ENCODE measurements at places on chromosomes 6 and 20.
A peak's percentile ranks its signal among the peaks of the same experiment; 100 is the strongest.

DNA sequence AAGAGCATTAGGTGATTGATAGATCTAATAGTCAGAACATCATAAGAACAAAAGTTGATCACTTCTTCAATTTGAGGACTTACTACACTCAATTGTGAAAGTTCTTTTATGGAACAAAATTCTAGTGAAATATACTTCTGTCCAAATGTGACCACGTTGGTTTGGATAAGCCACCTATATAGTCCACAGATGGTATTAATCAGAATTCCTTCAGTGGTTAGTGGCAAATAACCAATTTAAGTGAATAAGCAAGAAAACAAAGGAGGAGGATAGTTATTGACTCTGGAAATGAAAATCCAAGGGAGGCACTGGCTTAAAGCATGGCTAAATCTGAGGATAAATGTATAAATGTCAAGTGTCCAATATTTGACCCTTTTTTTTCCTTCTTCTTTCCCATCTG is 268.5 kb upstream of the MARCKS start:
- no peak for DNase-seq

DNA sequence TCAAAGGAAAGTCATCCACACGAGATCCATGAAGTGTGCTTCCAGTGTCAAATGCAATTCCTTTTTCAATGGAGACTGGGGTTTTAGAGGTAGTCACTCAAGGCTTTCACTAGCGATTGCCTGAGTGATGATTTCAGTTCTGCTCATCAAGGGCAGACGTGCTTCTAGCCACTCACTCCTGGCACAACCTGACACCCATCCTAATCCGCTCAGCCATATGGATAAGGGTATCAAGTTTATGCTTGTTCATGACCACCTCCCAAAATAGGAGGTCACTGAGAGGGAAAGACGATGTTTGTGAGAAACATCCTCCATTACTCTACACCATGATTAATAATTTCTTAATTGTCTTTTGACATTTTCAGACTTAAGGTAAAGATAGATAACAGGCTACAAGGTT is 91.3 kb upstream of the HEY2 start:
- no peak for DNase-seq

- DNase-seq, result no peak
These were observed 945 bp downstream of the PHF10 start for GRCh38 chr6:169723200-169723909.

DNA sequence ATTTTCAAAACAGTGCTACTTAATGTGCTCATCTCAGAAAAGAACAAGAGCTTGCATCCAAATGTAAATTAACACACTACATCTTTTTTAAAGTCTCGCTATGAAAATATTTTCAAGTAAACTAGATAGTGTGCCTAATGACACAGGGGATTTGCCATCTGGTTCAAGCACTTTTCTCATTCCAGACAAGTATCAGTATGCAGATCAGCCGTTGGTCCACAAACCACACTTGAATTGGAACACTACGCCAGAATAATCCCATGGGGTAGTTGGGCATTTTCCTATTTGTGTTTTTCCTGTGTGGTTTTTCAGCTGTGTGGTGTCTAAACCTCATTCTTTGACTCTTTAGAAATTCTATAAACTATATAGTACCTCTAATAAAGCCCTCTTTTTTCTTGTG is 256.2 kb downstream of the EPHA7 start:
- no peak for DNase-seq

- no peak for DNase-seq
These were observed 19.8 kb upstream of the SMIM28 start for GRCh38 chr6:138357928-138358327.

GRCh38 chr20:32067234-32067821 is 15.3 kb downstream of the HCK start:
- no peak for DNase-seq

- DNase-seq, result no peak
These were observed 553.2 kb downstream of the CD83 start for GRCh38 chr6:14670806-14671205.

- DNase-seq, result no peak
These were observed 260.0 kb downstream of the C6orf118 start for GRCh38 chr6:165049362-165049761.

DNA sequence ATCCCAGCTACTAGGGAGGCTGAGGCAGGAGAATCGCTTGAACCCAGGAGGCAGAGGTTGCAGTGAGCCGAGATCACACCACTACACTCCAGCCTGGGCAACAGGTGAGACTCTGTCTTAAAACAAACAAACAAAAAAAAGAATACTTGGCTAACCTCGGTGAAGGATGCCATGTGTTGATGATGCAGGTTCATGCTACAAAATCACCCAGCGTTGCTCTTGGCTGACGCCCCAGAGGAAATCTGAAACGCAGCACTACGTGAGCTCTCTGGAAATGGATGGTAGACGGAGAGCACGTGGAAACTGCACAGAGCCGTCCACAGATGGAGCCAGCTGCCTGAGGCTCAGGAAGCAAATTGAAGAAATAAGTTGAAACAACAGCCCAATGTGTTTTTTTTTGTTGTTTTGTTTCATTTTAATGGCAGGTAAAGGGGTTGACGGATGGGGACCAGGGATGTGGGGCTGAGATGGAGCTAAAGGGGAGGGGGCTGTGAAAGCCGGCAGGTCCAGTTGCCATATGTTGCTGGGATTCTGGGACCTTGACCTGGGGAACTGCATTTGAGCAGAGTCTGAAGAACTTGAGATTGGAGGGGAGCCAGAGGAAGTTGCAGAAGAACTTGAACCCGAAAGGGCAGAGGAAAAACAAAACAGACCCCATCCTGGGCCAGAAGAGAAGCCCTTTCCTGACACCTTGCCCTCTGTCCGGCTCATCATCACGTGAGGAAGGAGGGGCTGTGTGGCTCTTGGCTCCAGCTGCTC is 12.8 kb upstream of the MANBAL start:
- no peak for DNase-seq

GRCh38 chr6:109008537-109009235 is 86.0 kb downstream of the SESN1 start:
- peak; percentile 45 for DNase-seq

- DNase-seq, result no peak
These were observed 25.1 kb upstream of the FAM8A1 start for GRCh38 chr6:17574866-17575560.

- no peak for DNase-seq
These were observed 3.5 kb upstream of the EPB41L1 start for GRCh38 chr20:36150847-36151539.

DNA sequence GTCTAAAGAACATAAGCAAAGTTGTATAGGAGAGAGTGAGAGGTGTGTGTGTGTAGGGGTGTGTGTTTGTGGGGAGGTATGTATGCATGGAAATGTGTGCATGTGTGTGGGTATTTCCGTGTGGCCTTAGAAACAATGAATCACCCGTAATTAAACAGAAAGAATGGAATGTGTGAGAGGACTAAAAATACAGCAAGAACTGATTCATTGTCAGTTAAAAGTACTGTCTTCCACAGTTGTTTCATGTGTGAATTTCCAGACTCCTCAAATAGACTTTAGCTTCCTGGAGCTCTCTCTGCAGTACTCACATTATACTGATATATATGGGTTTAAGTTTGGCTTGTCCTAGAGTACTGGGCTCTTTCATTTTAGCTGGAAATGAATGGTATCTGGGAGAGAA is 145.7 kb downstream of the RIMS1 start:
- DNase-seq, result no peak

DNA sequence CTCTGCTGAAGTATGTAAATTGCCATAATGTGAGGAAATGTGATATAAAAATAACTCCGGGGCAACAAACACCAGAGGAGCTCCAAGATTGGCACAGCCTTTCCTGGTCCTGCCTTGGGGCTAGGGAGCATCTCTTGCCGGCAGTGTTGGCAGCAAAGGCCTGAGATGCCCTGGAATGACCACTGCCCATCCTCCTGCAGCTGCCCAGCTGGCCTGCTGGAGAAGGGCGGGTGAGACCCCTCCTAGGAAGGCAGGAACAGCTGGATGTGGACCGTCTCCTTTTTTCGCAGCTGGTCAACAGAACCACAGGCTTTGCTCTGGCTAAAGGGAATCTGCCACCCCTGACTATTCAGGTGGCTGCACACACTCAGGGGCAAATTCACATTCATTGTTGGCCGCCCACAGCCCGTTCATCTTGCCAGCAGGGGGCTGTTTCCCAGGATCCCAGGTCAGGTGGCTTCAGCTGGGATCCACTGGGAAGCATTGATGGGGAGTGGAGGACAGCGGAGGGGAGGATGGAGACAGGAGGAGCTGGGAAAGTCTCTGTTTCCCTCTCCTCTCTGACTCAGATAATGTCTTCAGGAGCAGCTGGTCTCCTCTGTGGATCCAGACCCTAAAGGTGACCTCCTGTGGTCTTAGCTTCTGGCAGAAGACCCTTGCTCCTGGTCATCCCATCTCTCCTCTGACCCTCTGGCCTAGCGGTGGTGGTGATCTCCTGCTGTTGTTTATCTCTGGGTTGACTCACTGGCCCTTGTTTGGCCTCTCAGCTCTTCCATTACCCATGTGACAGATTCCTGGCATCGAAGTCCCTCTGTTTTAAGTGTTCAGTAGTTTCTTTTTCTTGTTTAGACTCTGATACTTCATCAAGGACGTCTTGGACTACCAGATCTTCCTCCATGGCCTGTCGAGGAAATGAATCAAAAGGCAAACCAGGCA is 336.7 kb downstream of the DHX35 start:
- DNase-seq, result no peak

- DNase-seq, result no peak
These were observed 1.9 kb downstream of the MRPS18B start for GRCh38 chr6:30619561-30619960.

DNA sequence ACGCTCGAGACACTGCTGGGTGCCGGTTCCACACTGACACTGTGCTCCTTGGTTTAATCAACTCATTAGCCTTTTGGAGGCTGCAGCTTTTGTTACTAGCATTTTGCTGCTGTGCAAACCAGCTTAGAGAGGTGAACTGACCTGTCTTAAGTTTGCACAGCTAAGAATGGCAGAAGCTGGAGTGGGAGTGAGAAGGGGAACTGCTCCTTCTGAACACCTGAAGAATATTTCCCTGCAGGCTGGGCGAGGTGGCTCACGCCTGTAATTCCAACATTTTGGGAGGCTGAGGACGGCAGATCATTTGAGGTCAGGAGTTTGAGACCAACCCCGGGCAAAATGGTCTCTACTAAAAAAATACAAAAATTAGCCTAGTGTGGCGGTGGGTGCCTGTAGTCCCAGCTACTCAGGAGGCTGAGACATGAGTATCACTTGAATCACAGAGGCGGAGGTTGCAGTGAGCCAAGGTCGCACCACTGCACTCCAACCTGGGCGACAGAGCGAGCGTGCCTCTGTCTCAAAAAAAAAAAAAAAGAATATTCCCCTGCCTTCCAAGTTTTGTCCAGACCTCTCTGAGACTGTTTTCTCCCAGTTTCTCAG is 5.0 kb downstream of the CEBPB start:
- DNase-seq, result no peak

DNA sequence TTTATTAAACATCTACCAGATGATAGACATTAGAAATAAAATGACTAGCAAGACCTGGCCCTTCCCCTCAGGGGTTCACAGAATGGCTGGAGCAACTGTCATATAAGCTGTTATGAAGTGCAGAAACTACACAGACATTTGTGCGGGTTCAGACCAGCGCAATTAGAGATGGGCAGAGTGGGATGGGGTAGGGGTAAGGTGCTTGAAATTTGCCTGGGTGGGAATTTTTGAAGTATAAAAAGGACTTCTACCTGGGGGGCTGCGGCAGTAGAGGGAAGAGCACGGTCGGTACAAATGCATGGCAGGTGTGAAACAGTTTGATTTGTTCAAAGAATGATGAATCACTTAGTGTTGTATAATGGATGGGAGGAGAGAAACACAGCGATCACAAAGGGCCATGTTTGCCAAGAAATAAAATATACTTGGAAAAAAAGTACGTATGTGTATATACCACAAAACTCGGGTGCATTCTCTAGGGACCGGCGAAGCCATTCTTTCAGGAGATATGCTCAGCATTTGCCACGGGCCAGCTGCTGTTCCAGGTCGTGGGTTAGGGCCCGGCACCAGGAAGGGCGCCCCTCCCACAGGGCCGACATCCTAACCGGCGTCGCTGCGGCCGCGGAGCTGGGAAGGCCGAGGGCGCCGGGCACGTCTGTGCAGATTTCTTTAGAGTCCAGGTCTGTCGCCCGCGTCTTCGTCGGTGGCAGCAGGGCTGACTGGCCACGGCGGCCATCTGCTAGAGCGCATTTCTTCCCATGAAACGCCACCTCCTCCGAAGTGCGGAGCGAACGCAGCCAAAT is 809 bp upstream of the NOL7 start:
- DNase-seq, result peak; percentile 18

GRCh38 chr6:155077784-155078183 is 82.7 kb downstream of the TIAM2 start:
- DNase-seq, result no peak

DNA sequence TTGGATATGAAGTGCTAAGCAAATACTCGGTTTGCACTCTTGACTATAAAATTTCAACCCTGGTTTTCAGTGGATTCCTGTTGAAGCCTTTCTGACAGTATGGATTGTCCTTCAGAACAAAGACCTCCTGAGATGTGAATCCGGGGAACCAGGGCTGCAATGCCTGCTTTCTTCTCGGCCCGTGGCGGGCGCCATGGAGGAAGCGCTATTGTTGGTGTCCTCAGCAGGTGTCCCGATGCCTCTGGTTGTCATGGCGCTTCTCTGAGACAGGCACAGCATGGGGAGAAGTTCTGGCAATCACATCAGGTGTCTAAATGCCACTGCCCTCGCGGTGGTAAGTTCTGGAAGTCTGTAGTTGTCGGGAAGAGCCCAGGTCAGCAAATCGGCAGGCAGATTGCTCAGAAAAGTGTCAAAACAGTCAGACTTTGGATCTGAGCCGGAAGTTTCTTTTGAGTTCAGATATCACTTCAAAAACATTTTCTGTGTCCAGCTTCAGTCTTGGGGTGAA is 188.5 kb downstream of the CDH4 start:
- no peak for DNase-seq

DNA sequence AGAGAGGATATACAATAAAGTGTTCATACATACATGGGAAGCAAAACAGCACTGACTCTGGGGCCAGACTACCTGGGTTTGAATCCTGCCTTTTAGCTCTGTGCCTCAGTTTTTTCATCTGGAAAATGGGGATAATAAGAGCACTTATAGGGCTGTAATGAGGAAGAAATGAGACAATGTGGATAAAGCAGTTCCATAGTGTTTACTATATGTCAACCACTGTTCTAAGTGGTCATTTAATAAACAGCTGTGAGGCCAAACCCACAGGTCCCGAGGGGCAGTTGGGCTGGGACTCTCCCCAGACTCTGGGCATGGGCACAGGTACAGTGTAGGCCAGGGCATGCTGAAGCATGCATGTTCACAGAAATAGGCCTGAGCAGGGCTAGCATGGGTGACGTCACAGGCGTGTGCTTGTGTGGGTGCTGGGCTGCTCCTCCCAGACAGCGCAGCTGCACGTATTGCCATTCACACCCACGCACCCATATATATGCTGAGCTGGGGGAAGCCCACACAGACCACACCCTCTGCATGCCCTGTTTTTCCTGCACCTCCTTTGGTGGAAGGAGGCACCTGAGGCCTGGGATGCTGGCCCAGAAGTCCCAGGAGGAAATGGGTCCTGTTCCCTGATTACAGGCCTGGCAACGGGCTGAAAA is 3.5 kb upstream of the PLCG1 start:
- DNase-seq, result no peak

Measured in NCI-H1930 (cell line).